ENCODE measurements at places on chromosomes 5 and 9.

DNA sequence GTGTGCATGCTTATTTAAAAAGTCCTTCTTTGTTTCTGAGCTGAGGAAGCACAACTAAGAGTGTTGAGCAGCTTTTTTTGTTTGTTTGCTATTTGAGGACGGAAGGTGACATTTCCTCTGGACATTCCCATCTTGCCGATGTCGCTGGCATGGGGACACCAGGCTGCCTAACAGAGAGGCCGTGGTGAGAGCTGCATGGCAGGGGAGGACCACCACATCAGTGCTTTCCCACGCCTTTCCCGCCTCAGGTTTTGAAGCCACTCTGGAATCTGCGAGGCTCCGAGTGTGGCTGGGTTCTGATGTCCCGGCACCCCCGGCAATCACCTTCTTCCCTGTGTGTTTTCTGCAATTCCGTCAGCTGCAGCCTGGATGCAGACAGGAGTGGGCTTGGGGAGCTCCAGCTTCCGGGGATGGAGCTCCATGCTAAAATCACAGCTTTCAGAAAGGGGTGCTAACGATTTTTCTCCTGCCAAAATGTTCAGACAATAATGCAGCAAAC, 259.8 kb upstream of the IRX4 start:
- DNase-seq, result no peak

DNA sequence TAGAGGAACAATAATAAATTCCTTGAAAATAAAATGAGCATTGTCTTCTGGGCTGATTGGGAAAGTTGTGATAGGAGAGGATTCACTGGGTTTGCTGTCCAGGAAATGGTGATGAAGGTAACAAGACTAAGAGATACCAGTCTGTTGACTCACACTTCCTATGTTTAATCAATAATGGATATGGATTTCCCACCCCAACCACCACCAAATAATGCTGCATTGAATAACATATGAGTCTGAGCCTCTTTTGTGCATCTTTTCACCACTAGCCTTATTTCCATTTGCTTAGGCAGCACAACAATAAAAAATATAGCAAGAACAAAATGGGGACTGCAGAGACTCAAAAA, 120.2 kb upstream of the NFIB start:
- DNase-seq, result no peak

- DNase-seq, result no peak
Observed at GRCh38 chr9:124266139-124266825, 8.5 kb downstream of the NEK6 start.

GRCh38 chr5:81739291-81739690, 11.6 kb downstream of the SSBP2 start:
- no peak for DNase-seq

DNA sequence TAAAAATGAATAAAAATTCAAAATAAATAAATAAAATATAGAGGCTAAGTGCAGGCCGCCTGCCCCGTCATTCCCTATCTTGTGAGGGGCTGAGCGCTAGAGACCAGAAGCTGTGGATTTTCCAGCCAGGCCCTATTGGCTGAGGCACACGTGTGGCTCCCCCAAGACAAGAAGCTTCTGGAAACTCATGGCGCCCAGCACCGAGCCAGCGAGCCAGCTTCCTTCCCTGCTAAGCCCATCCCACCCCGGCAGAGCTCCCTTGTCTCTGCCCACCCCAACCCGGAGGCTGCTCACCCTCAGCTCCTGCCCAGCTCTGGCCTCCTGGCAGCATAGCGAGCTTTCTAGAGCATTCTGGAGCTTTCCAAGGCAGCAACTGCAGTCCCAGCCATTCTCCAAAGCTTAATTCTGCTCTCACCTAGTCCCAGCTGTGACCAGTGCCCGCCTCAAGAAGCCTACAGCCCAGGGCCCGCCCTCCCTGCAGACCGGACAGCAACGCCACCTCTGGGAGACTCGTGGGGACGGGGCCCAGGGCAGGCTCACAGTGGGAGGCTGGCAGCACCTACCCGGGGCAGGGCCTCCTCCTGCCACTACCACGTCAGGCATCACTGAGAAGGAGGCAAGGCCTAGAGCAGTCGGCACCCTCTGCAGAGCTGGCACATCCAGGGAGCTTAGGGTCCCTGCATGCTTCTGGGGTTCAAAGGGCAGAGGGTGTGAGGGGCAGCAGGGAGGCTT, 23.2 kb upstream of the TMEM250 start:
- no peak for DNase-seq

DNA sequence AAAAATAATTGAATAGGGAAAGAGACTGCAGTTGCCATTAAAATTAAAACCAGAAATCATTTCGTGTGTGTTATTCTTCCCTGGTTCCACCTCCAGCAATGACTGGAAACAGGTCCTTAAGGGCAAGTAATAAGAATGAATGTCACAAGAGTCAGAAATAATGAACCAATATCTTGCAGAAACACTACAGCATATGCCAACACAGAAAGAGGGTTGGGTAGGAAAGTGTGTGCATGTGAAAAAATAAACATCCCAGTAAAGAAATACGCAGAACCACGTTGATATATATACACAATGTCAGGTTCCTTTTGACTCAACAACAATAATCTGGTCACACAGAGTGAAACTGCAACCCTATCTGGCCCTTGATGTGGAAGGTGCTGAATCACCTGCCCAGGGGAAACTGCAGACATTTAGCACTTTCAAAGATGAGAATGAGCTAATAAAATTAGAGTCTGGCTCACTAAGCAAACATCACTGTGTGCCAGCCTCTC, 15.0 kb downstream of the HMHB1 start:
- DNase-seq, result no peak

- no peak for DNase-seq
Observed at GRCh38 chr9:100600521-100601079, 22.7 kb downstream of the CAVIN4 start.

GRCh38 chr5:149838881-149839739, 105.5 kb downstream of the PDE6A start:
- DNase-seq, result no peak

DNA sequence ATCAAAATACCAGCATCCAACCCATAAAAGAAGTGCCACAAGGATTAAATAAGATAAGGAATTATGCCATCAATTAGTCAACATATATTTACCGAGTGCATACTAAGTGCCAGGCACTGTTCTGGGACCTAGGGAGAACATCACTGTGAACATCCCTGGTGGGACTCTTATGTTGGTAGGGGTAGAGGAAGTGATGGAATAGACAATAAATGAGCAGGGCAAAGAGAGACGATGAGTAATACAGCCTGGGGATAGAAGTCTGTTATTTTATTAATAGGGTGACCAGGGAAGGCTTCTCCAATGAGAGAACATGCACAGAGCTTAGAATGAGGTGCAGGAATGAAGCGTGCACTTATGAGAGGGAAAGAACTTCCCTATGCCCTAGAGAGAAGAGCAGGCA, 47.4 kb upstream of the VLDLR start:
- no peak for DNase-seq

DNA sequence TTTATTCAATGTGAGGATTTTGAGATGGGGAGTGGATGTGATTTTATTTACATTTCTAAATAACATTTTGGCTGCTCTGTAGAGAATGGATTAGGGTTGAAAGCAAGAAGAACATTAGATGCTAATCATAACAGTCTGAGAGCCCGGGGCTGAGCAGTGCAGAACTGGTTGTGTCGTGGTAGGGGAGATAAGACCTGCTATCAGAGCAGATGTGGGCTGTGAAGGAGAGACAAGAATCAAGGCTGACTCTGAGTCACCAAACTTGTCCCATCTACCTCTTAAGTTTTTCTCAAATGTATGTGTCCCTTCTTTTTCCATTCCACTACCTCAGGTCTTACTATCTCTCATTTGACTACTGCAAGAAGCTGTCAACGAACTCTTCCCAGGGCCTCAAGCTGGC, 35.4 kb upstream of the SLC28A3 start:
- no peak for DNase-seq

- no peak for DNase-seq
Observed at GRCh38 chr5:178160176-178160575, 6.5 kb upstream of the NHP2 start.

DNA sequence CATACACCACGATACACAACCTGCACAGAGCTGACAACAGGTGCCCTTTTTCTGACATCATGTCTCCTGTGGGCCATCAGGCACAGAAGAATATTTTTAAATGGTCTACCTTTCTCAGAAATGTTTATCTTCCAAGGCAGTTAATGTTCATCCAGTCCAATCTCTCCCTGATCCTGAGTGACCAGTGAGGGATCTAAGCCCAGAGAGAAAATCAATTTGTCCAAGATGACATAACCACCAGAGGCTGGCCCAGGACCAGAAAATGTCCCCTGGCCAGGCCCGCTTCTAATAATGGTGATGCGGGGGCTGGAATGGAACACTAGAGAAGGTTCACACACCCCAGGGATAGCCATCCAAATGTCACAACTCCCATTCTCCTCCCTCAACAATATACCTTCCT, 357.9 kb upstream of the KIF2A start:
- DNase-seq, result no peak

DNA sequence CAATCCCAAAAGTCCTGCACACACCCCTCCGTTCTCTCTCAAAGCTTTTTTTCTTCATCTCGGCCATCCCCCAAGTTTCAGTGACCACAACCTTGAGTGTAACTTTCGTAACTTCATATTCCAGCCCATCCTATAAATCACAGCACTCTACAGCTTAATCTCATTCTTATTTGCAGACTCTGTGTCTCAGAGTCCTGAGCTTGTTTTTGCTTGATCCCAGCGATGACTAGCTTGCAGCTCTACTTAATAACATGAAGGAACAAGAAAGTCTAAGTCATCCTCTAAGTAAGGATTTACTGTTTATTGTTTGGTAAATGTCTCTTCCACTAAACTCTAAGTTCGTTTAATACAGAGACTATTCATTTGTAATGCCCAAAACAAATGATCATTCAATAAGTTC, 2.6 kb upstream of the SPDL1 start:
- no peak for DNase-seq

GRCh38 chr9:125137200-125137599, 6.1 kb downstream of the SCAI start:
- no peak for DNase-seq

GRCh38 chr9:87197349-87198130, 250.2 kb upstream of the GAS1 start:
- no peak for DNase-seq

- no peak for DNase-seq
Observed at GRCh38 chr5:171107669-171108068, 201.4 kb upstream of the TLX3 start.

GRCh38 chr9:114321759-114322158, 1.1 kb upstream of the ORM1 start:
- no peak for DNase-seq

DNA sequence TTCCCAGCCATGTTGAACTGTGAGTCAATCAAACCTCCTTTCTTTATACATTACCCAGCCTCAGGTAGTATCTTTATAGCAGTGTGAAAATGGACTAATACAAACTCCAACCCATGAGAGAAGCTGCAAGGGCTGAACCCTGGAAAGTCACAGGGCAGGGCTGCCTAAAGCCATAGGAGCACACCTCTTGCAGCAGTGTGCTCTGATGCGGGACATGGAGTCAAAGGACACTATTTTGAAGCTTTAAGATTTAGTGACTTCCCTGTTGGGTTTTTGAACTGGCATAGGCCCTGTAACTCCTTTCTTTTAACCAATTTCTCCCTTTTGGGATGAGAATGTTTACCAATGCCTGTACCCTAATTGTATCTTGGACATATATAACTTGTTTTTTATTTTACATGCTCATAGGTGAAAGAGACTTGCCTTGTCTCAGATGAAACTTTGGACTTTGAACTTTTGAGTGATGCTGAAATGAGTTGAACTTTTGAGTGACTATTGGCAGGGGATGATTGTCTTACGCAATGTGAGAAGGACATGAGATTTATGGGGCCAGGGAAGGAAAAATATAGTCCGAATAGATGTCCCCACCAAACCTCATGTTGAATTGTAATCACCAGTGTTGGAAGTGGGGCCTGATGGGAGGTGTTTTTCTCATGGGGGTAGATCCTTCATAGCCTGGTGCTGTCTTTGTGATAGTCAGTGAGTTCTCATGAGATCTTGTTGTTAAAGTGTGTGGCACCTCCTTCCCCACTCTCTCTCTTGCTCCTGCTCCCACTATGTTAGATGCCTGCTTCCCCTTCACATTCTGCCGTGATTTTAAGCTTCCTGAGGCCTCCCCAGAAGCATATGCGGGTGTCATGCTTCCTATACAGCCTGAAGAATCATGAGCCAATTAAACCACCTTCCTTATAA, 159.5 kb upstream of the SPEF2 start:
- no peak for DNase-seq

- no peak for DNase-seq
Observed at GRCh38 chr9:16318516-16319060, 551.9 kb downstream of the BNC2 start.

DNA sequence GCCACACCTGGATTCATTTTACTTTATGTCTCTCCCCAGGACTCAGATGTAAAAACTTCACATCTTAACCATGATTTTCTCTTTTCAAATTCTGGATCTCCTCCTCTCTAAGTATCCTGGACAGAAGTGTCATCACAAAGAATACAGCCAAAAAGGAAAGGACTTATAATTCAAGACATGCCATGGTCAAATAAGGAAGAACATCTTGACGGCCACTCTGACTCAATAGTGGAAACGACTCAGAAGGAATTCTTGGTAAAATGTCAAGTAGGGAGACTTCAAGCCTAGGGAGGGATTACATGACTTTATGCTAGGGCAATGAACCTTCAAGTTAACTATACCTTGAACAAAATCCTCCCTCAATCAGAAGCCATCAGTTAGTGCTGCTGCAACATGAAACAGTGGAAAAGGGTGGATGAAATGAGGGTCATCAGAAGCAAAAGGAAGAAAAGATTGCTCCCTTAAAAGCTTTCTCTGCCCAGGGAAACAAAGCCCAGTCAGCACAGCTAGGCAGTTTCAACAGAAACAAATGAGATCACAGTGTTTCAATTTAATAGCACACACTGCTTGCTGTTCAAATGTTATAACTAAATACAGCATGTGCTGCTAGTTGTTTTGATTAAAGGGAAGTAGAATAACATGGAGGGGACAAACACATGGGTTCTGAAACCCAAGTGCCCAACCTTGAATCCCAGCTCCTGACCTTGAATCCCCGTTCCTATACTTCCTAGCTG, 101.4 kb downstream of the LPAR1 start:
- DNase-seq, result no peak

DNA sequence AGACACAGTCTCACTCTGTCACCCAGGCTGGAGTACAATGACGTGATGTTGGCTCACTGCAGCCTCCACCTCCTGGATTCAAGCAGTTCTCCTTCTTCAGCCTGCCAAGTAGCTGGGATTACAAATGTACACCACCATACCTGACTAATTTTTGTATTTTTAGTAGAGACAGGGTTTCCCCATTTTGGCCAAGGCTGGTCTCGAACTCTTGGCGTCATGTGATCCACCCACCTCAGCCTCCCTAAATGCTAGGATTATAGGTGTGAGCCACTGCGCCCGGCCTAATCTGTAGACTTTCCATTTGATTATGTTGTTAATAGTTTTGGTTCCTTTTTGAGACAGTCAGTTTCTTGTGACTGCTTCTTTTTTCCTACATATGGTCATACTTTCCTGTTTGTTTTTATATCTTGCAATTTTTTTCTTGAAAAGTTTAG, 31.0 kb downstream of the MTREX start:
- DNase-seq, result no peak

DNA sequence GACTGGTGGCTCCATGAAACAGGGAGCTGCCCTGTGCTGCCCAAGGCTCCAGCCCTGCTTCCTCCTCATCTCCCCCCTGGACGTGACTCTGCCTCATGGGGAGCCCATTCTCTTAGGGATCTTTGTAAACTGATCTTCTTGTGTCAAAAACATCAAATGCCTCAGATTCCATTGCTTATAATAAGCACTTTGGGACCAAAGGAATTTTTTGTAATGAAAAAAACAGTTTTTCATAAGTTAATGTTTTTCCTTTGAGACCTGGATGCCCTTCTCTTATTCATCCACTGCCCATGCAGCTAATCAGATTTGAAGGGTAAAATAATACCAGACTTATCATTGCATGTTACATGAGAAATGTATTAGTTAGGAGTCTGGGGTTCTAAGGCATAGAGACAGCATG, 41.7 kb downstream of the PALM2AKAP2 start:
- DNase-seq, result no peak

All from nephron progenitor cell (in vitro differentiated cells).